ENCODE measurements at places on chromosomes 13 and 19. TPM values are rescaled to one million over a fixed set of nuclear protein-coding genes. Genes with fewer than 3 reads are reported as not detected.

SLC10A2 gene
- not detected for total RNA-seq

IL4I1 gene
- 10.3 TPM for total RNA-seq

BRD4 gene
- 122 TPM for total RNA-seq

SOX21 gene
- total RNA-seq, result not detected

PNKP gene
- 178 TPM for total RNA-seq

INAFM1 gene
- 10.6 TPM for total RNA-seq

ZSCAN5C gene
- total RNA-seq, result not detected

LGALS4 gene
- 1.8 TPM for total RNA-seq

ZNF284 gene
- total RNA-seq, result 2.0 TPM

ZNF571 gene
- total RNA-seq, result 0.59 TPM

C19orf85 gene
- total RNA-seq, result not detected

ASF1B gene
- 71.8 TPM for total RNA-seq

ZNF557 gene
- 19.1 TPM for total RNA-seq
